Stimulated activated CD4-positive, alpha-beta T cell treated with anti-CD3 and anti-CD28 coated beads, TNF-alpha, amount 100 ng/mL, for 1 hour (primary cell): ENCODE measurements at places on chromosomes 6 and 20.

GRCh38 chr6:79928478-79928998, 18.8 kb downstream of the ELOVL4 start:
- DNase-seq: no peak

DNA sequence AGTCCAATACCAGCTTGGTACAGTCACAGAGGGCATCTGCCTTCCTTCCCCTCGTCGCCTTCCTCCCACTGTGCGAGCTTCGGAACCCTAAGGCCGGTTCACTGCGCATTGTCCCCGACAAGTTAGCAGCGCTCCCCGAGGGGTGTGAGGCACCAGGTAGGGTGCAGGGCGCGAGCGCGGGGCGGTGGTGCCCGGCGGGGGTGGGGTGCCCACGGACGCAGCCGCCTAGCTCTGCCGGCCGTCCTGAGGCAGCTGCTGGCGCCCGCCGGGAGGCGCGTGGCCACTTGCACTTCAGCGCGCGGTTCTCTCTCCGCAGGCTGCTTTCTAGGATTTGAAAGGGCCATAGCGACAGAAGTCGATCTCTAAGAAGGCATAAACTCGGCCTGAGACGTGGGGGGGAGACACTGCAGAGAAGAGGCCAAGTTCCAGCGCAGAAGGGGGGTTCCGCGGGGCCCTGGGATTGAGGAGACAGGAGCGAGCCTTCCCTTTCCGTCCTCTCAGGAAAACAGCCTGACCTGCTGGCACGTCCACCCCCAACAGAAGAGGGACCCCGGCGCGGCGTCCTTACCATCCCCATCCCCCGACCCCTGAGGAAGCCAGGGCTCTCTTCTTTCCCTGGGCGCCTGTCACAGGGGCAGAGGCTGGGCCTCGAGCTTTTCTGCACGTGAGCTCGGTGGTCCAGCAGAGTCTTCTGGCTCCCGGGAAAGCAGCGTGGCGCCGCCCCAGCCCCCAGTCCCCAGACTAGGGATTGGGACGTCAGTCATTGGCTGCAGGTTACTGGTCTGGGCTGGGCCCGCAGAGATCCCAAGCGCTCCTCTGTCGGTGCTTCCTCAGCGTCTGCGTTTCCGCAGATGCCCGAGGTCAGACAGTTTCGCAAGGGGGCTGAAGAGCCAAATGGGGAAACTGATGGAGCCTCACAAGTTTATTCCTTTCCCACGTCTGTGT, 15.6 kb upstream of the PRDM13 start:
- DNase-seq: no peak

- DNase-seq: no peak
Observed at GRCh38 chr6:52388790-52389189, 26.8 kb downstream of the PAQR8 start.

DNA sequence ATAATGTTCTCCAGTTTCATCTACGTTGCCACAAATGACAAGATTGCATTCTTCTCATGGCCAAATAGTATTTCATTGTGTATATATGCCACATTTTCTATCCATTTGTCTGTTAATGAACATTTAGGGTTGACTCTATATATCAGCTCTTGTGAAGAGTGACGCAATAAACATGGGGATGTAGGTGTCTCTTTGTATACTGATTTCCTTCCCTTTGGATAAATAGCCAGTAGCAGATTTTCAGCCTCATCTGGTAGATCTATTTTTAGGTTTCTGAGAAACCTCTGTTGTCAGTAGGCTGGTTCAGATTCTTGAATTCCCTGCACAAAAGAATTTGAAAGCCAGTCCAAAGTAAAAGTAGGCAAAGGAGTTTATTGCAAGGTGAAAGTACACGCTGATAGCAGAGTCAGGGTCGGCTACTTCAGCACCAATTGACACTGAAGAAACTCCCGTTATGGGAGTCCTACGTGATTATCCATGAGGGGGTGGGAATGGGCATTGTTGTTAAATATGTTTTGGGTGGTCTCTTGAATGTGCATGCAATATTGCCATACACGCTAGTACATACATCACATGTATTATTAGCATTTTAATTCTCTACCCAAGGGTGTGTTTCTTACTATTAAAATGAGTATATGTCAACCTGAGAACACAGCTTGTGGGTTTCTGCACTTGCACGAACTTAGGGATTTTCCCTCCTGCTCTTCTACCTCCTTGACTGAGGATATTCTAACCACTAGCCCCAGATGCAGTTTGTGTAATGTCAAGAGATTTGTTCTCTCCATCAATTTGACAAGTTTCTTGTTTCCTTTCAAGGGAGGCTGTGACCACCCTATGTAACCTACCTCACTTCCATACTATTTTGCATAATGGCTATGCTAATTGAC, 14.4 kb upstream of the SLC17A2 start:
- no peak for DNase-seq

DNA sequence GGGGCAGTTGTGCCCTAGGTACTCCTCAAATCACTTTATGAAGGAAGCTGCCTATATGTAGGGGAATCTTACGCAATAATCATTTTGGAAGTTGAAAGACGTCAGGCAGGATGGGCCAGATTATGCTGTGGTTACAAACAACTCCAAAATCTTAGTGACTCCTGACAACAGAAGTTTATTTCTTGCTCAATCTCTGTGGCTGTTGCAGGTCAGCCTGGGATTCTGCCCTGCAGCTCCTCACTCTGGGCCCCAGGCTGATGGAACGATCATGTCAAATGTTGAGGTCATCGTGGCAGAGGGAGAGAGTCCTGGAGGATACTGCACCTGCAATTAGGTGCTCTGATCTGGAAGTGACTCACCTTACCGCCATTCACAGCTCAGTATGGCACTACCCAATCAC, 88.4 kb downstream of the ZDHHC14 start:
- no peak for DNase-seq

DNA sequence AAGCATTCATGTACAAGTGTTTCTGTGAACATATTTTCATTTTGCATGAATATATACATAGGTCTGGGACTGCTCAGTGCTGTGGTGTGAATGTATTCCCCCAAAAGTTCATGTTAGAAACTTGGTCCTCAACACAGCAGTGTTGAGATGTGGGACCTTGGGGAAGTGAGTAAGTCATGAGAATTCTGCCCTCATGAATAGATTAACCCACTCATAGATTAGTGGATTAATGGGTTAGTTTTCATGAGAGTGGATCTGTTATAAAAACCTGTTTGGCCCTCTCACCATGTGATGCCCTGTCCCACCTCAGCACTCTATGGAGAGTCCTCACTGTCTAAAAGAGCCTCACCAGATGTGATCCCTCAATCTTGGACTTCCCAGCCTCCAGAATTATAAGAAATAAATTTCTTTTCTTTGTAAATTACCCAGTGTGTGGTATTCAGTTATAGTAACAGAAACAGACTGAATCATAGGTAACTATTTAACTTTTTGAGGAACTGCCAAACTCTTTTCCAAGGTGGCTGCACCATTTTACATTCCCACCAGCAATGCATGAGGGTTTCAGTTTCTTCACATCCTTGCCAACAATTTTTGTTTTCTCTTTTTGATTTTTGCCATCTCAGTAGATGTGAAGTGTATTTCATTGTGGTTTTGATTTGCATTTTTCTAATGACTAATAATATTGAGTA, 45.3 kb downstream of the QRSL1 start:
- no peak for DNase-seq

- no peak for DNase-seq
Observed at GRCh38 chr6:124517339-124517738, 444.9 kb upstream of the RNF217 start.

GRCh38 chr20:4195499-4195898, 180.1 kb upstream of the RNF24 start:
- DNase-seq: no peak

DNA sequence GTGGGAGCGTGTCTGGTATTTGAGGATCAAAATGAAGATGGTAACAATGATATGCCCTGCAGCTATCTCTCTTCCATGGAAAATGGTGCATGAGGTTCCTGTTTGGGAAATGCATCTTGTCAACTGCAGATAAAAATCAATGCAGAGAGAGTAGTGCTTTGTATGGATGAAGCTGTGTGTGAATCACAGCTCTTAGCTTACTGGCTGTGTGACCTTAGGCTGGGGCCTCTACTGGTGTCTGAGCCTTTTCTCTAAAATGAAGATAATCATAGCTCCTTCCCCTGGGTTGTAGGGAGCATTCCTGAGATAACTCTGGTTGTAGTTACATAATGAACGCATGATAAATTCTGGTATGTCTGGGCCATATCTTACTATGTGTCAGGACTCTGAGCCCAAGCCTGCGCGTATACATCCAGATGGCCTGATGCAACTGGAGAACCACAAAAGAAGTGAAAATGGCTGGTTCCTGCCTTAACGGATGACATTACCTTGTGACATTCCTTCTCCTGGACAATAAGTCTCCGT, 19.6 kb downstream of the ANGPT4 start:
- DNase-seq: no peak

DNA sequence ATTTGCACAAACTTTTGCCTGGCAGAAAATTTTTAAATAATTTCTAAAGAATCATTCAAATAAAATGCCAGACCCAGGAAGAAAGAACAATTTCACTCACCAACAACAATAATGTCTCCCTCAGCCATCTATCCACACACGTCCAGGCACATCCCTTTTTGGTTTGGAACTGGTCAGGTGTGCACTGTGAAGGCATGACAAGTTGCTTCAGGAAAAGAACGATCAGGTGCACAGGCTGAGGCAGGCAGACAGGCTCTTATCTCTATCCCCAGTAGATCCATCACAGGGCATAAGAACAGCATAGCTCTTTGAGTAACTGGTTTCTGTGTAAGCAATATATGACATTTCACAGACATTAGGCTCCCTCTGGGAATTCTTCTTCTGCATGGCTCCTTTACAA, 18.1 kb upstream of the NXT1 start:
- no peak for DNase-seq

DNA sequence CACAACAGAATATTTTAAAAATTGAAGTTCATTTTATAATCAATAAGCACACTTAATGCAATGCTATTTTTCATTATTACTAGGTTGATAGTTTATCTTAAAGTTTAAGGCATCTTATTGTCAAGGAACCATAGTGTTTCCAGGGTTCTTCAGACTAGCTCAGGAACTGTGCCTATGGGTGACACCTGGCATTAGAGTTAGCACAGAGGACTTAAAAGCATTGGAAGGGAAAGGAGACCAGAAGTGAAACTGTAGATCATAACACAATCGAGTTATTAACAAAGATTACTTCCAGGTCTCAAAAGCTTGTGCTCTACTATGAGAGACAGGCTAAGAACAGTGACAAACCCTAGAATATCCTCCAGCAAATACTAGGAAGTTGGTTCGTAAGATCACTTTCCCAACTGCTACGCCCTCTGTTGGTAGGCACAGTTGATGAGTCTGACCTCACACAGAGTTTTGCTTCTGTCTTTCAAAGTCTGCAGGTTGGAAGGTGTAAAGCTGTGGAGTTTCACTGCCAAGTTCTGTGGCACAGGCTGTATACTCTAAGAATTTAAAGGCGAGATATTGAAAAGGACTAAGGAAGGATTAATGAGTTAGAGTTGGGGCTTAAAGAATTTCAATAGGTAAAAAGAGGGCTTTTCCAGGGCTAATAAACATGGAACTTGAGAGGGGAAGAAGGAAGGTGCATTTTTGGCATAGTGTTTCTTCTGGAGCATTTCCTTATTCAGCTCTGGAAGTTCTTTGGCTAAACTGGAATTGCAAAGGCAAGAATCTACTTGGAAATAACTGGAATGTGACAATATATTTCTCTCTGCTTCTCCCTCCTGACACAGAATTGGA, 531.3 kb upstream of the JAG1 start:
- no peak for DNase-seq

- no peak for DNase-seq
Observed at GRCh38 chr6:11705069-11705468, 73.5 kb downstream of the ADTRP start.

DNA sequence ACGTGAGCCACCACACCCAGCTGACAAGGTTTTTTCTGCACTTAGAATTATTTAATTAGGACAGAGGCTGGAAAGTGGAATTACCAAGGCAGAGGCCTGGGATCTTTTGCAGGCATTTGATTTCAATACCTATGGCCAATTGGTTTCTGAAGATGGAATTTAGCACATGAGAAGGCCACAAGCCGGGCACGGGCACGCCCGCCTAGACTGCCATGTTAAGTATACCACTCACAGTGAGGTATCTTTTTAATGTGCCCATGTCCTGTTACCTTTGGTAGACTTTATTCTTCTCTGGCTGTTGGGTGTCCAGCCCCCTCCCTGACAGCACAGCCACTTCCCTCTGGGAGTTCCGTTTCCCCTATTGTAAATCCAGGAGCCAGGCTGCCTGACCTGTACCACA, 18.0 kb upstream of the TAF8 start:
- DNase-seq: no peak

- no peak for DNase-seq
Observed at GRCh38 chr20:62766716-62767115, 29.6 kb upstream of the MRGBP start.

DNA sequence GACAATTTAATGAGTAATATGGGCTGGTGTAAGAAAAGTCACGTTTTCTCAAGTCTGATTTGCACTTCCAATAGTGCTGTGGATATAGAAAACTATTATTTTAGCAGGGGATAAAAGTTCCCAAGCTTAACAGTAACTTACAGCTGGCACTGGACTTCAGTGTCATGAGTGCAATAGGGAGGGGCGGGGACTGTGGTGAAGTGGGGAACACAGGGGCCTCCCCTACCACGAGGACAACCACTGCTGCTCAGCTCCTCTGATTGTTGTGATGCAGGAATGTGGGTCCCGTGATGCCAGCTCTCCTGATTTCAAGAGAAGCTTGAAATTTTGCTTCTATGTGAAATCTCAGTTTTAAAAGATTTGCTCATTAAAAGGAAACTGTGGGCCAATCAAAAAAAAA, 24.0 kb downstream of the SLC13A3 start:
- no peak for DNase-seq

GRCh38 chr6:38169221-38169976, 349.9 kb downstream of the ZFAND3 start:
- no peak for DNase-seq

DNA sequence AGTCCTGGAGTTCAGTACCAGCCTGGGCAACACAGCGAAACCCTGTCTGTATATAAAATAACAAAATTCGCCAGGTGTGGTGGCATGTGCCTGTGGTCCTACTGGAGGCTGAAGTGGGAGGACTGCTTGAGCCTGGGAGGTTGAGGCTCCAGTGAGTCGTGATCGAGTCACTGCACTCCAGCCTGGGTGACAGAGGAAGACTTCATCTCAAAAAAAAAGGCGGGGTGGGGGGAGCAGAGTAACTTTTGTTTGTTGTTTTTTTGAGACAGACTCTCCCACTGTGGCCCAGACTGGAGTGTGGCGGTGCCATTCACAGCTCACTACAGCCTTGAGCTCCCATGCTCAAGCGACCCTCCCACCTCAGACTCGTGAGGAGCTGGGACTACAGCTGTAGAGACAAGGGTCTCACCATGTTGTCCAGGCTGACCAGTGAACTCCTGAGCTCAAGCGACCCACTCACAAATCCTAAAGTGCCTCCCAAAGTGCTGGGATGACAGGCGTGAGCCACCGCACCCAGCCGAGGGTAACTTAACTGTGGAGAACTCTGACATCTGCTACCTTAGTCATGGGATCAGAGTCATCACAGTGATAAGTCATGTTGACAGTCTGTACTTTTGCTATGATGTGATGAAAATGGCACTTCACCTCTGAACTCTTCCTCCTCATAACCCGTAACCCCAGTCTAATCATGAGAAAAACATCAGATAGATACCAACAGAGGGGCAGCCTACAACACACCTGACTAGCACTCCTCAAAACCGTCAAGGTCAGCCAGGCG, 16.5 kb downstream of the PEDS1 start:
- no peak for DNase-seq

GRCh38 chr6:34602318-34603111, 46.4 kb upstream of the SPDEF start:
- no peak for DNase-seq
